ENCODE measurements at places on chromosomes 5 and 9. TPM values are rescaled to one million over a fixed set of nuclear protein-coding genes. Genes with fewer than 3 reads are reported as not detected.
A peak's percentile ranks its signal among the peaks of the same experiment; 100 is the strongest.

GRCh38 chr9:10701906-10702305 lies 89.1 kb upstream of the PTPRD start:
- no peak for DNase-seq

DNA sequence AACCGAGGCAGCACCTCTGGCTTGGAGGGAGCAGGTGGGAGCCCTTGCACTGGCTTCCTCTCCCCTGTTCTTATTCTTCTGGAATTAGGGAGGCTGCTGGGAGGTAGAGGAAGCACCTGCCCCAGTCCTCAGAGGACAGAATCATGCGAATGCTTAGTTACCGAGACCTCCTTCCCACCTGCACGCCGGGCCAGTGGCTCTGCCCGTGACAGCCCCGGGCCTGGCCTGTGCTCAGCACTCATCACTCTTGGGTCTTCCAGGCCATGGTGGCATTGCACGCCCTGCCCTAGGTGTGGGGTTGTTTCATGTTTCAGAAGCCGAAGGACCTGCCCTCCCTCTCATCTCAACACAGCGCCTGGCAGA lies 45.3 kb upstream of the NKD2 start:
- DNase-seq = no peak

DNA sequence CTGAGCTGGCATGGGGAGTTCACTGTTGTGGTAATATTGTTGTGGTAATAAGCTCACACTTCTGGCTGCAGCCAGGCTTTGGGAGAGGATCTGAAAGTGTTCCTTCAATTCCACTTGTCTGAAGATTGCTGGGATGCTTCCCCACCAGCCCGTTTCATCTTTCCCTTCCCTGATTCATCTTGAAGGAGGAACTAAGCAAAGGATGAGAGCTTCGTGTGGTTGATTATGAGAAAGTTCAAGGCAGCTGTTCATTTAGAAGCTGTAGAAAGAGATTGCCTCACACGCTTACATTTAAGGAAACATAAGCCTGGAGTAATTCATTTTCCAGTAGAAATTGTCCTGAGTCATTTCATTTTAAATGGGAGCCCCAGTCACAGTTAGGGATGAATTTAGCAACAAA lies 122.4 kb upstream of the GAS1 start:
- no peak for DNase-seq

Gene PDGFRB
- 71.2 TPM for total RNA-seq

Gene COL23A1
- 5.5 TPM for total RNA-seq

Gene DNAJC18
- 98.3 TPM for total RNA-seq

DNA sequence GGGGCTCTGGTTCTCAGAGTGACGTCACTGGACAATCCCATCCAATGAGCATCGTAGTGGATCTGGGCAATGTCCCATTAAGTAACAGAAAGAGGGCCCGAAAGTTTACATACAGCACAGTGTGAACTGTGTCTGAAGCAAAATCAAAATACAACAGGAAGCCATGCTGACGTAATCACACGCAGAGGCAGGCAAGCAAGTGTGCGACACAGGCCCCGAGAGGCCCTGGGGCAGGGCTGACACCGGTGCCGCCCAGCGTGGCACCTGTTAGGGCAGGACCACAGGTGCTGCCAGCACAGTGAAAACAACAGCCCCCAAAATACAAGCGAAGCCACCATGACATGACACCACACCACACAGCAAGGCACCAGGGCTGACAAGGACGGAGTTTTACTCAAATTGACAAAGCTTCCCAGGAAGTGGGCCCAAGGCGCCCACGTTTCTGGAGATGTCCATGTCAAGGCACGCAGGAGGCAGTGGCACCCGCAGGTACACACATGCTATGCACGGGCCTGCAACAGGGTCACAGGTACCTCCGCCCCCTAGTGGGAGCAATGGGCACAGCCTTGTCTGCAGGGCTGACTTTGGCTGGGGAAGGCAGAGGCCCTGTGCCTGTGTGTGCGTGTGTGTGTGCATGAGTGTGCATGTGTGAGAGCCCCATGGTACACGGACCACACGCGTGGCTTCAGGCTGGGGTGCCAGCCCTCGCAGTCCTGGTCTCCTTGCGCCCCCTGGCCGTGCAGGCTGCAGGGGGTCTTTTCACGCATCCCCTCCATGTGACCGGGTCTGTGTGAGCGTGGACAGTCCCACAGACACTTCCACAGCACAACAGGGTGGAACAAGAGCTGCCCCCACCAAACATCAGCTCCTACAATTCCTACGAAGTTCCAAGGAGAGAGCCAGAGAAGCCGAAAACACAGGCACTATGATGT lies 19.6 kb downstream of the QSOX2 start:
- DNase-seq = peak; percentile 63

Gene GABRA6
- total RNA-seq = 6.2 TPM

DNA sequence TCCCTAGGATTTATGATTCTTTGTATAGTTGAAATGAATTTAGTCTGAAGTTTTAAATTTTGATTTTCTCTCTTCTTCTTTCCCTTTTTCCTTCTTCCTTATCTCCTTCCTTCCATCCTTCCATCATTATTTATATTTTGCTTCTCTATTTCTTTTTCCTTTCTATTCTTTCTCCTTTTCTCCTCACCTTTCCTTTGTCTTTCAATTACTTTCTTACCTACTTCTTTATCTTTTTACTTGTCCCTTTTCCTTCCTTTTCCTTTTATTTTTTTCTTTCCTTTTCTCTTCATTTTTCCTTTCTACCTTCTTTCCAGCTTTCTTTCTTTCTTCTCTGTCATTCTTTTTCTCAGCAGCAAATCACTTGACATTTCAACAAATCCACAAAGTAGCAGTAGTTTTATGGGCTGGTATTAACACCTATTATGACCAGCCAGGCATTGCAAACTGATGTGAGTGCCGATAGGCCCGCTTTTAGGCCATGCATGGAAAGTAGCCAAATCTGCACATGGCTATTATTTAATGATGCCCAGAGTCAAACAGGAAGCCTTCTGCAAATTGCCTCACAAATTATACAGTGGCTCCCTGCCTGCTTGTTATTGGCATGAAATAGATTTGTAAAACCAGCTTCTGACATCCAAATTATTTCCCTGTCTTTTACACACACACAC lies 37.1 kb upstream of the NR3C1 start:
- no peak for DNase-seq

Gene AK8
- 15.0 TPM for total RNA-seq

- no peak for DNase-seq
These were observed 53.6 kb downstream of the SEMA4D start for GRCh38 chr9:89444274-89444673.

DNA sequence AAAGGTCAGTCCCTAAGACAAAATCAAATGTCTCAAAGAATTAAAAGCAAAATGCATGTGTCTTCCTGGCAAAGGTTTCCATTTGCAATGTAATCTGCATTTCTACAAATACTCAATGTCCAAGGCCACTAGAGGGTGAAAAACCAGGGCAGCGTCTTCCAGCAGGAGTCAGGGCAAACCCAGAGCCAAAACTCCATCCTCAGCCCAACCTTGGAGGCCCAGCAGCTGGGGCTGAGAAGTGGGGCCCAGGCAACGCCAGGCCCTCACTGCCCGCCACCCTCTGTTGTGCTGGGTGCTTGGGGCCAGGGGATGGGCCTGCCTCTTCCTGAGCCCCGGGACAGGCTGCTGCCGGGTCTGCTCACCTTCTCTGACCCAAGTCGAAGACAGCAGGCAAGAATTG lies 200.1 kb downstream of the PAX5 start:
- DNase-seq = no peak

DNA sequence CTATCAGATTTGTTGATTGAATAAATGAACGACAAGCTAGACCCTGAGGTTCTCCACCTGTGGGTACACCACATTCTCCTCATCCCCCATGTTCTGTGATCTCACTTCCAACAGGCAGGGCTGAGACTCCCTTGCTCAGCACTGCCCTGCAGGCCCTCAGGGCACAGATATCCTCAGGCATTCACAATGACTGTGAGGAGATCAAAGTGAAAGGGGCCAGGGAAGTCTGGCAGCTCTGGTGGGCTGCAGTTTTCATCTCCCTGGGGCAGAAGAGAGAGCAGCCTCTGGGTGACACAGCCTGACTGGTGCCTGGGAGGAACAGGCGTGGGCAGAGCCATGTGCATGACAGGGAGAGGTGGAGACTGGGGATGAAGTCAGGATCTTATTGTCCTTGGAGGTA lies 142.4 kb upstream of the C9orf72 start:
- no peak for DNase-seq

GRCh38 chr9:86452201-86452828 lies 98.1 kb upstream of the TUT7 start:
- DNase-seq = no peak

DNA sequence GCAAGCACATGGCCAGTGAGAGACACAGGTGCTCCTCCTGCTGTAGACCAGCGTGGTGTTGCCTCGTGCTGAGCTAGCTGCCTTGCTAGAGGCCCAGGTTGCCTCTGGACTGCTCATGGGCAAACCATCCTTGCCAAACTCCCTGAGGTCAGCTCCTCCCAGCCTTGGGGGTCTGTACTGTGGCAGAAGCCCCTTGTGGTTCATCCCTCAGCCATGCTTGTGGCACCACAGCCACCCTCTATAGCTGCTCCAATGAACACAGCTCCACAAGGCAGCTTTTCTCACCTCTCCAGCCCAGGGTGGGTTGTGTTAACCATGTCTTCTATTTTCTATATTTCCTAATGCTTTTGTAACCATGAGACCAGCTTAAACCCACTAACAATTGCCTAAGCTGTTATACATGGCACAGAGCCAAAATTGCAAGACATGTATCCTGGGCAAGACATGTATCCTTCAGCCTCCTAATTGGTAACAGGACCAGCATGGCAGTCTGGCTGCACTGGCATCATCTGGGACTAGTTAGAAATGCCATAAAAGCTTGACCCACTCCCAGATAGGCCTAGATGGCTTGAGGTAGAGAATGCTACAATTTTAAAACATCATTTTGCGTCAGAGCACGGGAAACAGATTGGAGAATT lies 183.1 kb upstream of the S1PR3 start:
- no peak for DNase-seq

DNA sequence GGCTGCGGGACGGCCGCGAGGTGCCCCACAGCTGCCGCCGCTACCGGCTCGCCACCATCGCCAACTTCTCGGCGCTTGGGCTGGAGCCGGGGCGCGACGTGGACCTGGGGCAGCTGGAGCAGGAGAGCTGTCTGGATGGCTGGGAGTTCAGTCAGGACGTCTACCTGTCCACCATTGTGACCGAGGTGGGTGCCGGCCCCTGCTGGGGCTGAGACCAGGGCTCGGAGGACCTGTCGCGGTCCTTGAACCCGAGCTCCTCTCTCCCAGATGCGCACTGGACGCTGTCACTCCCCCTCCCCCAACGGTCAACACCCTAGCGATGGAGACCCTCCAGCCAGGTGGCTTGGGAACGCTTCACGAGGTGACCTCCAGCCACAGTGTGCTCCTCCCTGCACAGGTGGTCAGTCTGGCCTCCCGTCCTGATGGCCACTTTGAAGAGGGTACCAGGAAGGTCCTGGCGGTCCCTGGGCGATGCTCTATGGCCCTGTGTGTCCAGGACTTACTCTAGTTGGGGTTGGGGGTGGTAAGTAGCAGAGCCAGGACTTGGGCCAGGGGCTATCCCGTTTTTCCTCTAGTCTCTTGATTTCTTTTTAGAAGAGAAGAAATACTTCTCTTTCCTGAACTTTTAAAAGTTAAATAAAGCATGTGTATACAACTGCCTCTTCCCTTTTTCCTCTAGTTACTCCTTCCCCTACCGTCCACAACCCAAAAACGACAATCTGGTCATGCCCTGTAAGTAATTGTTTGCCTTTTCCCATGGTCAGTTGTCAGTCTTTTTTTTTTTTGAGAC lies 866 bp downstream of the SLC22A5 start:
- DNase-seq = no peak

GRCh38 chr5:57503433-57503832 lies 20.8 kb upstream of the ACTBL2 start:
- peak; percentile 44 for DNase-seq

GRCh38 chr5:133957591-133957990 lies 10.8 kb downstream of the C5orf15 start:
- DNase-seq = no peak

DNA sequence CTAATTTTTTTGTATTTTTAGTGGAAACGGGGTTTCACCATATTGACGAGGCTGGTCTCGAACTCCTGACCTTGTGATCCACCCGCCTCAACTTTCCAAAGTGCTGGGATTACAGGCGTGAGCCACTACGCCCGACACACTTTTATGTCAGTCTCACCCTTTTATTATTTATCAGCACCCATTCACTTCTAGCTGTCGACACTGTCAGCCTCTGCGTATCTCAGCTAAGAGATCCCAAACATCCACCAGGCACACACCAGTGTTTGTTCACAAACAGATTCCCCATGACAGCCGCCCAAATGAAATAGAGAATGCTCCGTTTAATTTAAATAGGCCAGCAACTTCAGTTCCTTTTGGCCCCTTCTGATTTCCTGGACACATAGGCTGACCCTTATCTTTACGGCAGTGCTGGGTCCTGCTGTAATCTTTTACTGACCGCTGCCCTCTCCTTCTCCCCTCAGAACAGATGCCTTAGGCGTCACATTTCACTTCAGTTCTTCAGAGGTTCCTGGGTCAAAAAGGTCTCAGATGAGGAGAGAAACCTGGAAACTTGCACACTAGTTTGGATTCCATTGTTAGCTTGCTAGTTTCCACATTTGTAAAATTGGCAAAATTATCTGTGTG lies 43.1 kb upstream of the CKMT2 start:
- no peak for DNase-seq

Gene VLDLR
- 17.4 TPM for total RNA-seq

DNA sequence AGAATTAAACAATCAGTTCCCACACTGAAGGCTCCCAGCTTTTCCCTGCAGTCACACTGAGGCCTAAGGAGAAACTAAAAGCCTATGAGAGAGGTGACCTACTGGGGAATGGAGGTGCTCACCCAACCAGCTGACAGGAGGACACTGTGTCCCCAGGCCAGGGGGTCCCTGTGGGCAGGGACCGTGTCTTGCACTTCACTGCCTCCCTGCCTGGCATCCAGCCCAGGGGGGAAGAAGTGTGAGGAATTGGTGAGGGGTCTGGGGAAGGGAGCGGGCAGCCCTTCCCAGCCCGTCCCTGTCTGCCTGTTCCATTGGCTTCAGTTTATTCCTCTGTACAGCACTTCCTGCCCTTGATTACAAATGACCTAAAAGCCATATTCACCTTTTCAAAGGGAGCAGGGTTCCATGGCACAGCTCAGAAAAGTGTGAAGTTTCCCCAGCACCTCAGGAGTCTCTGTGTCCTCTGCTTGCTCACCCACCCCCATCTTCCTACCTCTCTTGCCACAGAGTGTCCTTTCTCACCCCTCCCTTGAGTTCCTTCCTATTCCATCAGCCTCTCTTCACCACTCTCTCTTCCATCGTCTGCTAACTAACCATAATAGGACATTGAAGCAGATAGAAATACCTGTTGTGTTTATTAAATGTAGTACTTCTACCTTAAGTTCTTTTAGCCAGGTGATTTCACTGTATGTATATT lies 12.9 kb downstream of the OTULINL start:
- no peak for DNase-seq

- DNase-seq = no peak
These were observed 5.1 kb downstream of the TLN1 start for GRCh38 chr9:35726931-35727330.

- DNase-seq = peak; percentile 89
These were observed 19.8 kb upstream of the MATR3 start for GRCh38 chr5:139273572-139274289.

Gene ENTR1
- total RNA-seq = 64.3 TPM

- no peak for DNase-seq
These were observed 124.0 kb downstream of the ESM1 start for GRCh38 chr5:54861212-54861894.

- DNase-seq = no peak
These were observed 559.0 kb upstream of the FTMT start for GRCh38 chr5:121292664-121293063.

Gene LVRN
- 6.1 TPM for total RNA-seq

Gene GTF2H2
- total RNA-seq = 19.8 TPM

GRCh38 chr5:78508186-78508765 lies 140.3 kb downstream of the LHFPL2 start:
- DNase-seq = no peak
